ENCODE measurements at places on chromosomes 5 and 9.
A peak's percentile ranks its signal among the peaks of the same experiment; 100 is the strongest.

DNA sequence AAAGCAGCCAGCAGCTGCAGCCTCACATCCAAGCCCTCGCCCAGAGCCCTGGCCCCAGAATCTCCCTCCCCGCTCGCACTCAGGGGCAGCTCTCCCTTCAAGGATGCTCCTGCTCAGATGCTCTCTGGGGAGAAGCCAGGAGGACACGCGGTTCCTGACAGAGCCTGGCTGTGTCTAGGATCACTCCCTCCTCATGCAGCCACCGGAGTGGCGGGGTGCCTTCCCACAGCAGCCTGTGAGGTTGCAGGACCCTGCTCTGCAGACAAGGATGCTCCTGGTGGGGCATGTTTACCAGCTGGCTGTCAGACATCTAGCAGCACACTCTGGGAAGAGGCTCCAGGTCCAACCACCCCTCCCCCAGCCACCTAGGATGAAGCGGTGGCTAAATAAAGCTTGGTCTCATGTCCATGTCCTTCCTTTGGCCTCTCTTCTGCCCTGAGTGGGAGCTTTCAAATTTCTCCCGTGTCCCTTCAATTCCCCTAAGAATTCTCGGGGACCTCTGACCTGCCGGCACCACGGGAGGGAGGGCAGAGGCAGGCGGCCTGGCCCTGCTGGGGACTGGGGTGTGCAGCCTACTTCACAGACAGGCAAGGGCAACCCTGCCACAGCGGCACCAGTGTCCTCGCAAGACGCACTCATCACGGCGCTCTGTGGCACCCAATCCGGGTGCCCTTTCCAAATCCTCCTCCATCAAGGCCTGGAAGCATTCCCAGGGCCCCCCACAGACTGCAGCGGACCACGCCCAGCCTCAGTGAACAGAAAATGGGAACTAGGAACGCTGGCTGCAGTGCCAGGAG lies 88.3 kb upstream of the SARDH start:
- no peak for DNase-seq

DNA sequence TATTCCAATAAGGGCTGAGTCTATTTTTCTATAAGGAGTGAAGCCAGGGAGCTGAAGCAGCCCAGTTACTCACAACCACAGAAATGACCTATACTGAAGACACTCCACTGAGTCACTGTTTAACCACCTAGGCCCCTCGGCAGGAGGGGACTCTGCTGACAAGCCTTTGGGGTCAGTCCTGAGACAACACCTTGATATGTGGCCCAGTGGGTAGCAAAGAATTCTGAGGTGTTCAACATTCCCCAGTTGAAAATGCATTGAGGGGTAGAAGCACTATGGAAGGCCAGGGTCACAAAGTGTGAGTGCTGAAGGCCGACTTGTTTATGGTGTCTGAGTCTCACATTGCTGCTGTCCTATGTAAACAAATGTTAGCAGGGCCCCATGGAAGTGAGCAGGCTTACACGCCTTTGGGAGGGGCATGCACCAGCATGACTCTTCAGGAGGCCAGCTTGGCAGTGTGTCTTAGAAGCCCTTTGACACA lies 112.6 kb upstream of the NFIL3 start:
- no peak for DNase-seq

DNA sequence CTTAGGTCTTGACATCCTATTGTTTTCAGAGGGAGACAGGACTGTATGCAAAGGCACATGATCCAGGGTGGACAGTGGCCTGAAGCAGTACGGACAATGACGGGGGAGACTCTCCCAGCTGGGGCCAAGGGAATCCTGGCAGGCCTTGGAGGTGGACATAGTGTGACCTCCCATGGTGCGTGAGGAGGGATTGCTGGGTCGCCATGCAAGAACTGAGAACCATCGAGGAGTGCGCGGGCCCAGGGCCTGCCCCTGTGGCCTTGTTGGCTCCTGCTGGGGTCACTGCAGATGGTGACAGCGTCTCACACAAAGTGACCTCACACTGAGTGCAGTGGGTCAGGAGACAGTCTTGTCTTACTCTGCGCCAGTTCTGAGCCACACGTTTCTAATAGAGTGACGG lies 192.4 kb downstream of the GADD45G start:
- no peak for DNase-seq

DNA sequence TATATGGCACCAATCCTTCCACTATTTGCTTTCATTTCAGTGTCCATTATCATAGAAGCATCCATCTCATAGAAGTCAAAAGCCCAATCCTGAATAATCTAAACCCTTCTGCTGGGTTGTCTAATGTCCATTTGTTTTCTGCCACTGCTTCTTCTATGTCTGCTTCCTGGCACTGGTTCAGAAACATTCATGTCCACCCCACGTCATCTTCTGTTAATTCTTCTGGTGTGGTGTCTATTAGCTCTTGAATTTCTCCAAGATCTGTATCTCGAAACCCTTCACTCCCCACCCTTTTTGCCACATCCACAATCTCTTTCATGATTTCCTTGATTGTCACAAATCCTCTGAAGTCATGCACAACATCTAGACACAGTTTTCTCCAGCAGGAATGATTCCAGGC lies 23.2 kb upstream of the GOLGA1 start:
- no peak for DNase-seq

GRCh38 chr9:117030254-117030768 lies 343.2 kb downstream of the TRIM32 start:
- no peak for DNase-seq

DNA sequence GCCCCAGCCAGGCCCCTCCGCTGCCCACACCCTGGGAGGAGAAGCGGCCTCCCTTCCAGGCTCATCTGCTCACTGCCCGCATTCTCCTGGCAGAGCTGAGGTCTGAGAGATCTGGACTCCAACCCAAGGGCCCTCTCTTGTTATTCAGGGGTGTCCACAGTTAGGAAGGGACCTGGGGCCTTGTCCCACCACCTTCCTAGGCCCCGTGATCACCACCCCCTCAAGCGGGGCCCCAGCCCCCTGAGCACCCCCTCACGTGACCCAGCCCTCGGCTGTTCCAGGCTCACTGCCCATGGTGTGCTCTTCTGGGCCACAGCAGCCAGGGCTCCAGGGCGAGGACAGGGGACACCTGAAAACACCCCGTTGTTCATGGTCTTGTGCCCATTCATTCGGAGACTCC lies 48.7 kb downstream of the NEURL1B start:
- DNase-seq = no peak

GRCh38 chr9:90645721-90646120 lies 3.1 kb upstream of the DIRAS2 start:
- DNase-seq = no peak

- no peak for DNase-seq
These were observed 19.2 kb downstream of the BHMT start for GRCh38 chr5:79130781-79131180.

DNA sequence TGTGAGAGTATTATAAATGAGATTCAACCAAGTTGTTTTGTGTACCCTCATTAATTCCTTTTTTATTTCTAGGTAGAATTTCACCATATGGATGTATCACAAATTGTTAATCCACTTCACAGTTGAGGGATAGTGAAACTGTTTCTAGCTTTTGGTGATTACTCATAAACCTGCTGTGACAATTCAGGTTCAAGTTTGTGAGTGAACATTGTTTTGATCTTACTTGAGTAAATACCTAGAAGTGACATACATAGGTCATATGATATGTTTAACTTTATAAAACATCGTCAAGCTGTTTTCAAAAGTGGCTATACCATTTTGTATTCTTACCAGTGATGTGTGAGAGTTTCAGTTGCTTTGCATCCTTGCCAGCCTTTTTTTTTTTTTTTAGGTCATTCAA lies 112.9 kb downstream of the CAMK4 start:
- DNase-seq = no peak

- DNase-seq = no peak
These were observed 17.2 kb downstream of the TENT4A start for GRCh38 chr5:6730407-6730806.

- peak; percentile 82 for DNase-seq
These were observed 739 bp downstream of the PPP2CA start for GRCh38 chr5:134224888-134225779.

- no peak for DNase-seq
These were observed 19.9 kb downstream of the ERBIN start for GRCh38 chr5:65946198-65946745.

DNA sequence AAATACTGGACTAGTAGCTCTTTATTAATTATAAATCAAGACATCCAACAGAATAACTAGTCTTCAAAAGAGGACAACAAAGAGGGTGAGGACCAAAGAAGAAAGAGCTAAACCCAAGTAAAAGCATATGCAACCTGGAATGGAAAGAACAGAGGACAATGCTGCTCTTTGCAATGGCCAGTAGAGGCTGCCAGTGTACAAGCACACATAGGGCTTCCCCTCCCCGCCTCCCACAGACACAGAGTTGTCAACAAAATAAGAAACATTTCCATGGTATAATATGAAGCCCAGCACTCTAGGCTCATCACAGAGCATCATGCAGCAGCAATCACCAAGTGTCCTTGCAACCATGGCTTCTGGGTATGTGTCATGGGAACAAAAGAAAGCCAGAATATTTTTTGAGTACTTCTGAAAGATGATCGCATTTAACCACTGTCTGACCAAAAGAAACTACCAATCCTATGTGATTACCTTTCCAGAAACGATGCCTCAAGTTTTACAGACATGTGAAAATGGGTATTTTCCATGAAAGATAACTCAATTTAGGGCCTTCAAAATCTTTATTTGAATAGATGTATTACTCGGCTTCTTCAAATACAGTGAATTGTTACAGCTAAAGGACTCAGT lies 58.1 kb downstream of the RFX3 start:
- DNase-seq = no peak

DNA sequence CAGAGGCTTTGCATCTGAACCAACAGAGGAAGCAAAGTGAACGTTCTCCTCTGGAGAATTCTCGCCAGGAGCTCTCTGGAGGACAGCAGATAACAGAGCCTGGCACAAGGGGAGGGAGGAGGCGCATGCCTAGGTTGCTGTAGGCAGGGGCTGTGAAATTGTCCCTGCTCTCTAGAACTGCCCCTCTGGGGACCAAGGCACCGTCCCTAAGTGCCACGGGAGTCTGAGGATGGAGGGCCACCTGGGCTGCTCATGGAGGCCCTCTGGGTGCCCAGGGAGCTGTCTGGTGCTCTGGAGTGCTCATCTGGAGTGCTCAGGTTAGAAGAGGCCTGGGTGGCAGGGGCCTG lies 77.6 kb downstream of the CACNA1B start:
- DNase-seq = no peak

GRCh38 chr9:99592834-99593574 lies 228.7 kb upstream of the NR4A3 start:
- DNase-seq = no peak

- no peak for DNase-seq
These were observed 434 bp downstream of the GLRX start for GRCh38 chr5:95822043-95822541.

DNA sequence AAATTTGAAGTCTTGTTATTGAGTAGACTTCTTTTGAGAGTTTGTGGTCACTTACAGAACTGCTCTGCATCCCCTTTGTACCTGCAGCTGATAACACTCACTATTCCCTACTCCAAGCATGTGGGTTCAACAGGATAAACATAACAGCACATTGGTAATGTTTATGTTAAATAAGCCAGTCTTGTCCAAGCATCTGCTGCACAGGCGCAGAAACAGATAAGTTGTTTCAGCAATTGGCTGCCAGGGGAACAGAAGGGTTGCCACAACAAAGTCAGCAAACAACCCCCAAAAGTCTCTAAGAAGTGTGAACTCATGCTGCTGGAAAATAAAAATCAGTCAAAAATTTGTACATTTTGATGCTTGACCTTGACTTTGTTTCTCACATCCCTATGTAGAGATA lies 174.6 kb downstream of the GDNF start:
- no peak for DNase-seq

GRCh38 chr9:89435071-89435823 lies 62.7 kb downstream of the SEMA4D start:
- DNase-seq = no peak

DNA sequence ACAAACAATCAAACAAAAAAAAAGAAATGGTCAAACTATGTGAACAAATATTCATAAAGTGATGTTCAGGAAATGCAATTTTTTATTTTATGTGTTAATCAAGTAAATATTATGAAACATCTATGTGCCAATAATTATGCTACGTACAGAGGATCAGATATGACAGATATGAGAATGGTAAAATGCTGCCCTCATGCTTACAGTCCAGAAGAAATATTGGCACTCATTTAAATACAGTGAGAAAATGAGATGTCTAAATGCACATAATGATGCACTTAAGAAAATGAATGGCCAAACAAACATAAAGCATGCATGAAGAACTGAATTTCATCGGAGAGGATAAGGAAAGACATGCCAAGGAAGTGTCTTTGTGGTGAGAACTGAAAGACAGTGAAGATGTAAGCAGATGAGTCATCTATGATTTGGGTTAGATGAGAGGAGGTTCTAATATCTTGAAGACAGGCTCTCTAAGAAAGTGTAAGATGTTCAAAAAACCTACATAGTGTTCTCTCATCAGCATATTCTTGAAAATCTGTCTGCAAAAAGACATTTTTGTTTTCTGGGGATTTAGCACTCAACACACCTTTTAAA lies 1231.1 kb upstream of the ACO1 start:
- no peak for DNase-seq

DNA sequence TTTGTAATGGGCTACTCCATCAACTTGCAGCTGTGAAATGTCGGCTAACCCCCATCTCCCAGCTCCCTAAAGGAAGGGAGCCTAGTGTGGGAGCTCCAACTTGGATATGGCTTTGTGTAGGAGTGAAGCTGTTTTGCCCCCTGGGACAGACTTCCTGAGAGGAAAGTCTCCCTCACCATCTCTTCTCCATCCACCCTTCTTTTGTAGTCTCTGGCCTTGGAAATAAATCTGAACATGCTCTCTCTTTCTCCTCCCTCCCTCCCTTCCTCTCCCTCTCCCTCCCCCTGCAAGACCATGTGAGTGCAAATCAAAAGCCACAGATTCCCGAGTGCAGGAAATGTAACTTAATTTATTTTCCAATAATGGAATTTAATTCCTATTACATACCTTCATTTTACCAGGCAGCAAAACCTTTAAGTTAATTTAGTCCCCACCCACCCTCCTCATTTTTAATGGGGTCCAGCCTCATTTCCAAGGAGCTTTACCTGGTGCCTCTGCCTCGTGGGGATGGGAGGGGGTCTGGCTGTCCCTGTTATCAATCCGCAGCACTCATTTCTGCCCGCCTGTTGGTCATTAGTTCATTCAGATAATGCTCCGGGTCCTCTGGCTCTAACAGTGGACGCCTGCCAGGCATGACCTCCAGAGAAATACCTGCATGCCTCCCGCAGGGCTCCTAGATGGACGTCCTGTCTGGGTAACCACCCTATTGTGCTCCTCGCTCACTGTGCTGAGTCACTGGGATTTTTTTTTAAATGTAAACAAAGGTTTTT lies 122.9 kb upstream of the TAF11L2 start:
- no peak for DNase-seq

- DNase-seq = no peak
These were observed 26.2 kb upstream of the SNX18 start for GRCh38 chr5:54491326-54491725.

- DNase-seq = peak; percentile 29
These were observed 34.8 kb upstream of the TRIO start for GRCh38 chr5:14108170-14108996.

DNA sequence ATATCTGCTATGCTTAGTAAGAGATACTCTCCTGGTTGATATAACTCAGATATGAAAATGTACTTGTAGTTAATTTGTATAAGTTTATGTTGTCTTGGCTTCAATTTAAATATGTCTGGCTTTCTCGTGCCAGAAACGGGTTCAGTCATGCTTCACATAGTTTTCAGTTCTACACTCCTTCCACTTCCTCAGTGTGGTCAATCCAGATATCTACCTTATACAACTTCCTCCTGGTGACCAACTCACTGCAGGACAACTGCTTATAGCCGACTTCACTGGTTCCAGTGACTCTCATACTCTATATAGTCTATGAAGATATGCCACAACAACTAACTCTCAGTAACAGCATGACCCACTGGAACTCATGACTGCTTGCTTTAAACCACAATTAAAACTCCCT lies 690.4 kb downstream of the SLCO4C1 start:
- DNase-seq = no peak
